ENCODE measurements at places on chromosomes 16 and 17.

GRCh38 chr17:1742371-1743087 lies at the start of gene SERPINF2:
Gene SERPINF2, plus strand, starts transcription at chr17:1742871. Its CDS starts 2,125 bp downstream, at chr17:1744996.
- no peak for DNase-seq

DNA sequence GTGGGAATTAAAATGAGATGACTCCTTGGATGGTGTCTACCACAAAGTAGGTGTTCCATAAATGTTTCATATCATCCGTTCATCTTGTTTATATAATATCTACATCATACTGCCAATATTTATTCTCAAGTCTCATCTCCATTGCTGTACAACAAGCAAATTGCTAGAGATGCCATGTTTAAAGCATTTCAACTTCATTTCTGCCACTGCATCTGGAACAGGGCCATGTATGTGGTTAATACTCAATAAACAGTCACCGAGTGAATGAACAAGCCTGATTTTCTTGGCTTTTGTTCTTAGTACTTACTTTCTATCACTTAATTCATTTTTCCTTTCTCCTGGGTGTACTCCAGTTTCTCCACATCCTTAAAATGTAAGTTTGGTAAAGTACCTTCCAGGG lies 107.6 kb downstream of the KCNJ2 start:
- DNase-seq = no peak

DNA sequence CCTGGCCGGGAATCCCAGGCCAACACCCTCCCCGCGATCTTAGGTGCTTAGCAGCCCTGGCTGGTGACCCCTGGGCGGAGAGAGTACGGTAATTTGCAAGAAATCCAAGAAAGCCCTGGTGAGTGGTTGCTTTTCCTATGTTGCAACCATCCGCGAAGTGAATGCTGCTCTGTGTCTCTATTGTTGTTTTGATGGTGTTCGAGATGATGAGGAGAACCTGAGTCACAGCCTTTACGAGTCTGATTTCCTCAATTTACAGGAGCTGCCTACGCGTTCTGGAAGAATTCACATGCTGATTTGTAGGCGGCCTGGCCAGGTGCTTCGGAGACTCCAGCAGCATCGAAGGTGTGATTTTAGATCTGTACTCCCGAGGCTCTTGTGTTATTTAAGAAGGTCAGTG lies 63.3 kb downstream of the TMEM235 start:
- no peak for DNase-seq

DNA sequence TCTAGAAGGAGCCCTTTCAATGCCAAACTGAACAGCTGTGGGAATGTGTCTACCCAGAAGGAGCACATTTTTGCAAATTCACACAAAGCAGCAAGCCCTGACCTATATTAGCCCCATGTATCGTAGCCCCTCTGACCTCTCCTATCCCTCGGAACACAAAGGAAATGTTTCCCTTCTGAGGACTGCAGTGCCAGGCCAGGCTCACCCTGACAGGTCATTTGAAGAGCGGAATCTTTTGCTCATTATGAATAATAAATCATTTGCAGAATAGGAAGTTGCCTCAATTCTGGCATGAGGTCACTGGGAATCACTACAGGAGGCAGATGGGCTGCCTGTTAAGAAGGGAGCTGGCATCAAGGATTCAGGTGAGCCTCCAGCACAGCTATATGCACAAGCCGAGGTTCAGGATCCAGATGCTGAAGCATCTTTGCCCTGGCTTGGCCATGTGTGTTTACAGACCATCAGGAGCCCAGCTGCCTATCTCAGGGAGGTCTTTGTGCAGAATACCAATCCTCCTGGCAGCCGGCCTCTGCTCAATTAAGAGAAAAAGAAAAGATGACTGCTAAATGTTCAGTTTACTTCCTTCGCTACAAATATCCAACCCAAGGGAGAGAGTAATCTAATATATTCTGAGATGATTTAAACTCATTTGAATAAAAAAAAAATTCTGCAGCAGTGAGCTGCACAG lies 119.4 kb downstream of the USP31 start:
- DNase-seq = no peak

- no peak for DNase-seq
These were observed 4.4 kb downstream of the PRSS22 start for GRCh38 chr16:2853531-2854073.

GRCh38 chr16:89907055-89907814 lies 11.4 kb upstream of the MC1R start:
- no peak for DNase-seq

GRCh38 chr16:1106659-1107058 lies 10.6 kb upstream of the C1QTNF8 start:
- no peak for DNase-seq

DNA sequence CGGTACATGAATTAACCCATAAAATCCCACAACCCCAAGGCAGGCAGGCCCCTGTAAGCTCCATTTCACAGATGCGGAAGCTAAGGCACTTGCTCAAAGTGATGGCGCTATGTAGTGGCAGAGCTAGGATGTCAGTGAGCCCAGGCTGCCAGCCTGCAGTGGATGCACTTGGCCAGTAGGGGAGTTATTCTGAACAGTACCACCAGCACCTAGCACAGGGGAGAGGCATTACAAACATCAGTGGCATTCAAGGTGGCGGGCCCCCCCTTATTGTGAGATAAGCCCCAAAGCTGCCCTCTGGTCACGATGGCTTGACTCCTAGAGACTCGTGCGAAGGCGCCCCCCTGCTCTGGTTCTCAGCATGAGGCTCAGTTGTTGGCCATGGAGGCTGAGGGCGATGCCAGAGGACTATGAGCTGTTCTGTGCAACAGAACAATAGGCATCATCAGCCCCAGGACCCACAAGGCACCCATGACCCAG lies 33.8 kb downstream of the GTF3C1 start:
- no peak for DNase-seq

DNA sequence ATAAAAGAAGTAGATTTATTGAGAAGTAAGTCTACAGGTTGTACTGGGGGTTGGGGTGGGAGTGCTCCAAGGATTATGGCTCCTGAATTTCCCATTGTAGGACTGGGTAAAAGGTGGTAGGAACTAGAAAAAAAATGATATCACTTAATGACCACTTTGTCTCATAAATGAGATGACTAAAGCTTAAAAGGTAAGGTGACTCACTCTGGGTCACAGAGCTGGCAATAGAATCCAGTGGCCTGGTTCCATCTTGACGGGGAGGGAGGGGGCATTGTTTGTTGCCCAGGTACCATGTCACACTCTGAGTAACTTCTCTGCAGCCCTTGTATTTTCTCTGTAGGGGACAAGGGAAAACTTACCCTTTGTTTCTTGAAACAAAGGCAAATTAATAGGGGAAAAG lies 126.1 kb downstream of the PITPNC1 start:
- no peak for DNase-seq

DNA sequence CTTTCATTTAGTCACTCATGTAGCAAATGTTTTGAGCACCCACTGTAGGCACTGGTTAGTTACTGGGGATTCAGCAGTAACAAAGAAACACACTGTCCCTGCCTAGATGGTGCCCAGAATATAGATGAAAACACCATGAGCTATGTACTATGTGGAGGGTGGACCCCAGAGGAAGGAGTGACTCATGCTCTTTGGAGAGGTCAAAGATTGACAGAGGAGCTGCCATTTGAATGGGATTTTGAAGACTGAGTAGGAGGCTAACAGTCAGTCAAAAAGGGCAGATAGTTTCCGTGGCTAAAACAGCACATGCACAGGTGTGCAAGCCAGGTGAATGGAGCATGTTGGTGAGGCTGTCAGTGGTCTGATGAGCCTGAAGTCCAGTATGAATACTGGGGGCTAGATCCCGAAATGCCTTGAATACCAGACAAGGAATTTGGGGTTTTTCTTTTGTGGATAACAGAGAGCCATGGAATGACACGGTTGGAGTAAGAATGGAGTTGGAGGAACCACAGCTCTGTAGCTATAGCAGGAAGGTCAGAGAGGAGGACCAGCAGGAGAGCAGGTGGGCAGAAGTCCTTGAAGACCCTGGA lies 6.1 kb downstream of the IL21R start:
- DNase-seq = peak; percentile 59
